ENCODE measurements at places on chromosomes 12 and 14.
A peak's percentile ranks its signal among the peaks of the same experiment; 100 is the strongest.

DNA sequence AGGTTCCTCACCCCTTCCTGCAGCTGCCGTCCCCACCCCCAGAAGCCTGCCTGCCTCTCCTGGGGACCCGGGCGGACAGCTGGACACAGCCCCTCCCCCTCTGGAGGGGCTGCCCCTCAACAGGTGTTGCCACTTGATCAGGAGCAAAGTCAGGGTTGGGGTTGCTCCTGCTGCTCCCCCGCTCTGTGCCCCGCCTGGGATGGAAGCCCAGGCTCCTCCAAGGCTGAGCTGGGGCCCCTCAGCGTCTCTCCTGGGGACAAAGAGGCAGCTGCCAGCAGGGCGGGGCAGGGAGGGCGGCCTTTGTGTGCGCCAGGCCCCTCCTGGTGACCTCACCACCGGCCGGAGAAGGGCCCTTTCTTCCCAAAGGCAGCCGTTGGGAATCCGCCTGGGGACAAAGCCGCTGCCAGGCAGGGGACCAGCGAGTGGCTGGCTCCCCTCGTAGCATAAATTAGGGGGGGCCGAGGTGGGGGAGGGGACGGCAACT lies 13.7 kb downstream of the TRMT61A start:
- no peak for DNase-seq

- no peak for DNase-seq
Observed at GRCh38 chr14:97246648-97247047, 449.5 kb downstream of the VRK1 start.

GRCh38 chr14:88551094-88551870 lies 3.5 kb downstream of the PTPN21 start:
- DNase-seq = peak; percentile 34

- DNase-seq = no peak
Observed at GRCh38 chr12:32585680-32586079, 93.4 kb upstream of the DNM1L start.

DNA sequence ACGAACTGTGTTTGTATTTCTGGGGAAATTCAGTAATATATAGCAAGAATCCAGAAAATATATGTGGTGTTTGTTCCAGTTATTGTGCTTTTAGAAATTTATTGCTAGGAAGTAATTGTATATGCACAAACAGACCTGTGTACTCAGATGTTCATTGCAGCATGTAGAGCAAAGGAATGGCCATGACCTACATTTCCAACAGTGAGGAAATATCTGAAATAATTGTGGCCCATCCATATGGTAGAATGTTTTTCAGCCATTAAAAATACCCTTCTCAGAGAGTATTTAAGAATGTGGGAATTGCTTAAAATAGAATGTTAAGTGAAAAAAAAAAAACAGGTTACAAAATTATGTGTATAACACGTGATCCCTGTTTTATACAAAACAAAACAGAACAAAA lies 77.3 kb downstream of the TMX1 start:
- DNase-seq = no peak

GRCh38 chr12:62738616-62739015 lies 196.3 kb downstream of the PPM1H start:
- DNase-seq = no peak

DNA sequence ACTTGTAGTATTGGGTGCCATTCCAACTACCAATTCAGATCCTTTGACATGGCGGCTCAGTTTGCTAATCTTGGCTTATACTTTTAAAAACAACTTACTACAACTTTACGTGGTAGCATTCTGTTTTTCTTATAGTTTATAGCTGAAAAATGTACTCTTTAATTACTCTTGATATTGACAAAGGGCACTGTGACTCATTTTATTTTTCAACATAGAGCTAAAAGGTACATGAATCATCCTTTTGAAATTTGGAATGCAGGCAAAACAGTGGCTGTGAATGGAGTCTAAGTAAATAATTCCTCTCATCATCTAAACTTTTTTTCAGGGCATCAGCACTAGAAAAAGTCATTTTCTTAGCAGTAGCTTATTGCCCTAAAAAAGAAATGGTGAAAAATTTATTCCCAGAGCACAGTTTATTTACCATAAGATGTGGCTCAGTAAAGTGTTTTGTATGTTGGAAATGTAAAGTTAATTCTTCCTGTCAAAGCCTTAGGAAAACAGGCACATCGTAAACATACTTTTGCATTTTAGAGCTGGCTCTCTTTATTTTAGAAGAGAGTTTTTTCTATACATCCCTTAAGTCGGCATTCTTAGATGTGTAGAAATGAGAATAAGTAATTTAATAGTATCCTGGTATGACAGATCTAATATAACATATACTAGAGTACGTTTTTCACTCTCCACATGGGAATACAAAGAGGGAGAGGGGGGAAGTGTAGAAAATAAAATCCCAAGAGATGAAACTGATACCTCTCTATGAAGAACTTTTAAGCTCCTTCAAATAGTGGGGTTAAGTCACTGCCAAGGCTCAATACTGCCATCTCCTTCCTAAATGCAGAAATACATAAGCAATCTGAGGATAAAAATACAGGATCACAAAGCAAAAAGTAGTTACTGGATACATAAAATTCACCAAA lies 55.2 kb downstream of the SLC25A21 start:
- DNase-seq = no peak

GRCh38 chr12:101277443-101277842 lies 2.5 kb upstream of the UTP20 start:
- no peak for DNase-seq

Data from activated CD4-positive, alpha-beta T cell treated with anti-CD3 and anti-CD28 coated beads, Interleukin-2, amount 50 U/mL, for 1 hour (primary cell).